ENCODE measurements at places on chromosomes 3 and 15.

DNA sequence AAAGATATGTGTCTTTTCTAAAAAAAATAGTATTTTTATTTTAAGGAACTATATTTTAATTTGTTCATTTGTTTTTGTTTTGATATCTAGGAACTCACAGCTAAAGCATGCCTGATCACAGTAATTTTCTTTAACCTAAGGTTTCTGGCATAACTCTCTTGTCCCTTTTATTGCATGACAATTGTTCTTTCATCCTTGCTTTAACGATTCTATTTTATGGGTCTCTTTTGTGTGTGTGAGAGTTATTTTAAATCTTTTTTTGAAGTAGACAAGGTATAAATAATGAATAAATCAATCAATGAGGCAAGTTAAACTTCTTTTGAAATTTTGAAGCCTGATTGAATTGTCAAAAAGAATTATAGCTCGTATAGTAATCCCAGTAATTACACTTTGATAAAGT, 747.8 kb upstream of the GOLIM4 start:
- DNase-seq = no peak

DNA sequence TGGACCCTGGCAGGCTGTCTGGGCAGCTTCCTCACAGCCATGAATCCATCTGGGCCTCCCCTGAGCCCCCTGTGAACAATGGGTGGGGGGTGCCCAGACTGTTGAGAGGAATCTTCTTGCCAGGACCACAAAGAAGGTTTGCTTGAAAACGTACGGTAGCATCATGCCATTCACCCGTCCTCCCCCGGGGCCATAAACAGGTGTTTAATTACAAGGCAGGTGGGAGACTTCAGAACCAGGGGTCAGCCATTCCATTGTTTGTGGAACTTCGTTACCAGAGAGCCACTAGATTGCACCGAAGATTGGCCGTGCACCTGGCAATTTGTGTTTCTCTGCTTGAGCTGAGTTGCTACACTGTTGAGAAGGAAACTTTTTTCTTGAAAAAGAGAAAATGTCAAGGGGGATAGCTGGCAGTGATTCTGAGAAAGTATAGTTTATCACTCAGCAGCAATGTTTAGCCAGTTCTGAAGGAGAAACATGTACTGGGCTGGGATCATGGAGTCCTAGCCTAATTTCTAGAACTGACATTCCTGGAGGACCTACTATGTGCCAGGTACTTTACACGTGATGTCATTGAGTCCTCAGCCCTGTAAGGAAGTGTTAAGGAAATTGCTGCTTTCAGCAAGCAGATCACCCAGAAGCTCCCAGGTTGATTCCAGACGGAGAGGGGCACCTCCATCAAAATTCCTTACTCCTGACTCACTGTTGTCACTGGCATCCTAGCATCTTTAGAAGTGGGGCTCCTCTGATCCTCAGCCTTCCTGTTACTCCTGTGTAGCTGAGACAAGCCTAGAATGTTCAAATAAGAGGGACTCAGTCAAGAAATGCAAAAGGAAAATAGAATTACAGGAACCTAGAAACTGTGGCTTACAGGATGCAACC, 103.8 kb upstream of the UBE2E1 start:
- no peak for DNase-seq

DNA sequence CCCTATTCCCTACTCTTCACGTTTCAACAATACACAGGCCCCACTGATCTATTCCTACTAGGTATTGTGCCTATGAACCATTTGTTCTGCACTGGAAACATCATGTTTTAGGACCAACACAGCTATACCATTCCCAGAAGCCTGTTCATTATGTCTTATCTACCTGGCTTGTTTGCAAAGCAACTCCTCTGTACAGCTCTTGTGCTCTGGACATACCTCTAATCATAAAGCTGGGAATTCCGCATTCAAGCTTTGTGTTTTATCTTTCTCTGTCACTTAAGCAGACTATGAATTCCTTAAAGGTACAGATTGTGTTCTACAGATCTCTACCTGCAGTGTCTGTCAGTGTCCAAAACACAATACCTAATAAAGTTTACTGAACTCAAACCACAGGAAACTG, 87.5 kb upstream of the CSPG5 start:
- no peak for DNase-seq

DNA sequence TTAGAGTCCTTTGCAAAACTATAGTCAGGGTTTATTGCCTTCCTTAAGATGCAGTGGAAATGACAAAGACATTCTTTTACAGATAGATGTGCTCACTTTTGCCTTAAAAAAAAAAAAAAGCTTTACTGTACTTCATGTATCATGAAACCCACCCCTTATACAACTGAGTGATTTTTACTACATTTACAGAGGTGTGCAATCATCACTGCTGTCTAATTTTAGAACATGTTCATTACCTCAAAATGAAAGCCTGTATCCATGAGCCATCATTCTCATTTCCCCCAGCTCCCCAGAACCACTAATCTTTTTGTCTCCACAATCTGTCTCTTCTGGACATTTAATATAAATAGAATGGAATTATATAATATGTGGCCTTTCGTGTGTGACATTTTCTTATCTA, 111.9 kb downstream of the NR1I2 start:
- no peak for DNase-seq

DNA sequence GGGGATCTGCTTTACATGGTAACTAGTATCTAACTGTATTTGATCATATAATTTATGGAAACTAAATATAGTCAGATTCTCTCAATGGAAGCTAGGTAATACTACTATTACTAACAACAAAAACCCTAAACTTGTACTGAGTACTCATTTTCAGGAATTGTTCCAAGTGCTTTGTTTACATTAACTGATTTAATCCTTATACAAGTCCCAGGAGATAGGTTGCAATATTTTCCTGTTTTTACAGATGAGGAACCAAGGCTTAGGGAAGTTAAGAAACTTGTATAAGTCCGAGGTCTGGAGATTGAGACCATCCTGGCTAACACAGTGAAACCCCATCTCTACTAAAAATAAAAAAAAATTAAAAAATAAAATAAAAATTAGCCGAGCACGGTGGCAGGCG, 7.5 kb upstream of the MTHFS start:
- no peak for DNase-seq

GRCh38 chr15:99618941-99619411, 53.2 kb downstream of the MEF2A start:
- no peak for DNase-seq

DNA sequence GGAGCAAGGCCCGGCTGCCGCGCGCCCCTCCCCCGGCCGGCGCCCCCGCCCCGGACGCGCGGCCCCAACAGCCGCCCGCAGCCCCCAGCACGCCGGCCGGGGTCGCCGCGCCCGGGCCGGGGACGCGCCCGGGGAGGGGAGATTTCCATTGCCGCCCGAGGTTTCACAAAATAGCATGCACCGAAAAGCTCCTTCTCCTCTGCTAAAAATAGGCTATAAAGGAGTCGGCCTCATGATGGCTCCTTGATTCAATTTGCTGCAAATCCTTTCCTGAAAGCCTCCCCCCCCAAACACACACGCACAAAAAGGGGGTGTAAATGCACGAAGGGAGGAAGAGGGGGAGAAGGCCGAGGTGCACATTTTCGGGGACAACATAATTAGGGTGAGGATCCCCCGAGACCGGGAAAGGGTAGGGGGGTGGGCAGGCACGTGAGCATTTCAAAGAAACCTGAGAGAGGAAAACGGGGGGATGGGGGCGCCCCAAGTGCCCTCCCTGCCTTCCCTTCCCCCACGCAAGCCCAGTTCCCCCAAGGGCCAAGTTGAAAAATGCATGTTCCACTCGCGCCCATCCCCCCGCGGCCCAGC, 734 bp downstream of the TBL1XR1 start:
- peak; percentile 33 for DNase-seq

- DNase-seq = no peak
Measured at GRCh38 chr15:40092979-40093869, 15.5 kb downstream of the BMF start.

DNA sequence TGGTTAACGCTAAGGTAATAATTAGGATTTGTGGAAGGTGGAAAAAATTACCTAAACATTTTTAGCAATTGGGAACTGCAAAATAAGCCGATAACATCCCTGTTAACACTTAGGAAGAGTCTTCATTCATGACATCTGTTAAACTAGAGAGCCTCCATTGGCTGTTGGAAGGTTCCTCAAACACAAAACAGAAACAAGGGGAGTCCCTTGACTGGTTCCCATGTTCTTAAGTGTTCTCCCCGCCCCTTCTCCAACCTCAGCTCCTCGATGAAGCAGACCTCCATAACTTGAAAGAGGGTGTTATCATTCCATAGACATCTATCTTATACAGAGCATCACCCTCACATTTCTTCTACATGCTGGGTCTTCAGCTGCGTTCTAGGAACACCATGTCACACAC, 2.5 kb downstream of the SLC22A13 start:
- DNase-seq = no peak

DNA sequence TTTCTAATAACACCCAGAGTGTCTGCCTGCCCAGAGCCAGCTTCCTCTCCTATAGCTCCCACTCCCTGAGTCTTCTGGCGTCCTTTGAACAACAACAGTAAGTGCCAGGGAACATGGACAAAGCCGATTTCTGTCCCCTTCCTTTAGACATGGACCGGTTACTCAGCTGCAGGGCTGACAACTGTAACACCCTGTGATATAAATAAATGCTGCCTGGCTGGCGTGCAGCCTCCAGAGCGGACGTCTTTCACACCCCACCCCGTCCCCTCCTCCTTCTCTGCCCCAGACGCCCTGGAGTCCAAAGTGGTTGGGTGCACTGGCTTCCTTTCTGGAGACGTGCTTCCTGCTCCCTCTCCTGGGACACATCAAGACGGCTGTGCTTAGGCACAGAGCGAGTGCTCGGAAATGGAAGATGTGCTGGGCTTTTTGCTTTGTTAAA, 281.9 kb upstream of the LRRFIP2 start:
- no peak for DNase-seq

GRCh38 chr15:73899197-73900094, 26.1 kb downstream of the TBC1D21 start:
- no peak for DNase-seq

GRCh38 chr3:31957106-31957505, 24.0 kb downstream of the OSBPL10 start:
- no peak for DNase-seq

DNA sequence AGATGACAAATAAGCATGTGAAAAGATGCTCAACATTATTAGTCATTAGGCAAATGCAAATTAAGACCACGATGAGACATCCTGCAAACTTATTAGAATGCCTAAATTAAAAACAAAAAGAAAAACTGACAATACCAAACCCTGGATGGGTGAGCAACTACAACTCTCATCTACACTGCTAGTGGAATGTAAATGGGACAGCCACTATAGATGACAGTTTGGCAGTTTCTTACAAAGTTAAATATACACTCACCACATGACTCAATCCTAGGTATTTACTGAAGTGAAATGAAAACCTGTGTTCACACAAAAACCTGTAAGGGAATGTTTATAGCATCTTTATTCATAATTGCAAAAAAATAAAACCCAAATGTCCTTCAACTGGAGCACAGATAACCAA, 74.7 kb downstream of the NPTN start:
- DNase-seq = no peak

GRCh38 chr3:130792246-130792645, 45.6 kb upstream of the PIK3R4 start:
- no peak for DNase-seq

GRCh38 chr15:32747921-32748342, 30.1 kb downstream of the GREM1 start:
- no peak for DNase-seq

DNA sequence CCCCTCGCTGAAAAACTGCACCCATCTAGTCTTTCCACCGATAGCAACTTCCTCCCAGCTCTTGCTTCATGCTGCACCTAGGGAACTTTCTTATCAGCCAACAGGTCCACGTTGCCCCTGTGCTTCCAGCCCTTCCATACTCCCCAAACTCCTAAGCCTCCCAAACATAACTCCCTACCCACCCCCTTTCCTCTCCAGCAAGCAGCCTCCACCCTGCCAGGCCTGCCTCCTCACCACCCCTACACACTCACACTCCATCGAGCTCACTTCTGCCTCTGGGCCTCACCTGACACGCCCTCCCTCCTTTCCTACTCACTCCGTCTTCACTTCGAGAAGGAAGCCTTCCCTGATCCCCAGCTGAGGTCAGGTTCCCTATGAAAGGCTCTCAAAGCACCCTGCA, 8.1 kb downstream of the INSYN1 start:
- DNase-seq = no peak

DNA sequence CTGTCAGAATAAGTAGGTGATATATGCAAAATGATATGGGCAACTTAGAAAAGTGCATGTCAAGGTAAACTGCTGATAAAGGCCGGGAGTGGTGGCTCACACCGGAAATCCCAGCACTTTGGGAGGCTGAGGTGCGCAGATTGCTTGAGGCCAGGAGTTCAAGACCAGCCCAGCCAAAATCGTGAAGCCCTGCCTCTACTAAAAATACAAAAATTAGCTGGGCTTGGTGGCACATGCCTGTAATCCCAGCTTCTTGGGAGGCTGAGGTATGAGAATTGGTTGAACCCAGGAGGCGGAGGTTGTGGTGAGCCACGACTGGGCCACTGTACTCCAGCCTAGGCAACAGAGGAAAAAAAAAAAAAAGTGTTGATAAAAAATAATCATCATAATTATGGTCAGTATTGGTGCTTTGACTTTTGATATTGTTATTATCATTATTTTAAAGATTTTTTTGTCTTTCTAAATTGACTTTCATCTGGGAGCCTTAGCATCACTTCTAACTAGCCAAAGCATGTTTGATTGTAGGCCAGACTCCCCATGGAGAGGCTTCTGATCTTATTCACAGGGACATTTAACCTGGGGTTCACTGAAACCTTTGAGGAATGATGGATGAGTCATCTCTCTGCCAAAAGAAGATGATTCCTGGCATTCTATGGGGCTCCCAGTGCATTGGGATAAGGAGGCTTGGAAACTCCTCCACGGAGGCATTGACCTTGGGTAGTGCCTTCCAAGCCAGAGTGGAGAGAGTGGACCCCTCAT, 5.6 kb downstream of the ZBTB38 start:
- no peak for DNase-seq

GRCh38 chr3:139319428-139320402, 24.1 kb upstream of the MRPS22 start:
- DNase-seq = no peak

DNA sequence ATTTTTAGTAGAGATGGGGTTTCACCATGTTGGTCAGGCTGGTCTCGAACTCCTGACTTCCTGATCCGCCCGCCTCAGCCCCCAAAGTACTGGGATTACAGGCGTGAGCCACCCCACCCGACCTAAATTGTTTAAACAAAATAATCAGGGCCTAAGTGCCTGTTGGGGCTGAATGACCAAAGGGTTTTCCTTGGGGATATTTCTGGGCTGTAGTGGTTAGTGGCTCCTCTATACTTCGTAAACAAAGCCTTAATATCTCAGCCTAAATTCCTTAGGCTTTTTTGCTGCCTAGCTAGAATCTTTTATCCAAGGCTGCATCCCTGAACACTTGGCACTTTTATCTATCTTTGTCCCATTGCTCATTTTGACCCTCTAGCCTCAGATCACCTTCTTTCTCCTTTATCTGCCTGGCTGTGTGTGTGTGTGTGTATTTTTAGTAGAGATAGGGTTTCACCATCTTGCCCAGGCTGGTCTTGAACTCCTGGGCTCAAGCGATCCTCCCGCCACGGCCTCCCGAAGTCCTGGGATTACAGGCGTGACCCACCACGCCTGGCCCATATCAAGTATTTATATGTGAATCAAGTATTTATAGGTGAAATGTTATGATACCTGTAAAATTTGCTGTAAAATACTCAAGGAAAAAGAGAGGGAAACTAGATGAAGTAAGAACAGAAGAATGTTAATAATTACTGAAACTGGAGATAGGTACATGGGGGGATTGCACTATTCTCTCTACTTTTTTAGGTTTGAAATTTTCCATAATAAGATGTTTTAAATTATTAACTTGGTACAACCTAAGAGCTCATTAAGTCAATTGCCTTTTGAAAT, 1.8 kb downstream of the NUSAP1 start:
- no peak for DNase-seq

Measured in T-helper 2 cell treated with Interferon-gamma antibody and Interleukin-4, amounts not matched to agents 5 μg/mL and 100 μg/mL, for 36 hours (primary cell).